ENCODE measurements at places on chromosomes 2 and 18.

DNA sequence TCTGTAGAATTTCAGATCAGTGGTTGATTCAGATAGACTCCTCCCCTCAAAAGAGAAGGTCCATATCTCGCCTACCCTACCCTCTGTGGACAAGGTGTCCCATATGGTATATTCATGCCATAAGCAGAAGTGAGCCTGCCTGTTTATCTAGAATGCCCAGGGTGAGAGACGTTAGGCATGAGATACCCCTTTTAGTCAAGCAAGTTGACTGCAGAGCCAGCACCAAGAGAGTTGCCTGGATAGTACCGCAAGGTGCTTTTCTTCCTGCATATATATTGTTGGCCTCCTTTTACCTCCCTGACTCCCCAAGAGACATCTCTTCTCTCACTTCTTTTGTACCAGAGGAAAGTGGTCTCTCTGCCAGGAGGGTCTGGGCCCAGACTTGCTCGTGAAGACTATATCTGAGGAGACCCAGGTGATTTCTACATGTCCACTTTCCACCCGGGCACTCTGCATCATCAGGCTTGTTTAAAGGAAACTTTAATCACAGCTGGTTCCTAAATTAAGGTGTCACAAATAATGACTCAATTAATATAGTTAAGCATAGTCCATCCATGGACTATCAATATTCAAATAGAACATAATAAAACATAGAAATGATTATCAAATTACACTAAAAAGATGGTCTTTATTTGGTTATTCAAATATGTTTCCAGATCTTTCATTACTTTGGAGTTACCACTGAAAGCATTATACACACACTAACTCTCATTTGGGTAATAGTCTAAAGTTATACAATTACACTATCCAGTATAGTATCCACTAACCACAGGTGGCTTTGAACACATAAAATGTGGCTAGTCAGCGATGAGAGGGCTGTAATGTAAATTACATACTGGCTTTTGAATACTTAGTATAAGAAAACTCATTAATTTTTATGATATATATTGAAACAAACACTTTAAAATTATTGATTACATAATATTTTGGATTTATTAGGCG, 4.1 kb downstream of the ITGA4 start:
- DNase-seq, result no peak

DNA sequence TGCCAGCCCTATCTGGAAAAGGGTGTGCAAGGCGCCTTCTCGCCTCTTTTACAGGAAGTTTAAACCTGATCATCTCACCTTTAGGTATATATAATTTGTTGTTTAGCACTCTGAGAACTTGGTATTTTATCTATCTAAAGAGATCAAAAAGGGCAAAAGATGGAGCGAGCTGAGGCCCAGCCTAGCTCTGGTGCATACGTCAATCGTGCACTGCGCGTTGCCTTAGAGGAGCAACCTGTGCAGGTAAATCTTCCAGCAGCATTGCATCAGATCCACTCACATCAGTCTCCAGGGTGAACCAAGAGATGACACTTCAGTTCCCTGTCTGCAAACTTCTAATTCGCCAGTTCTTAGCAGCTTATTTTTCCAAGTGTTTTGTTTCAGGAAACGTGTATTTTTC, 15.4 kb downstream of the BCL11A start:
- no peak for DNase-seq

- no peak for DNase-seq
Measured at GRCh38 chr2:215361211-215361875, 49.5 kb downstream of the ATIC start.

- no peak for DNase-seq
Measured at GRCh38 chr2:226303707-226304106, 495.9 kb downstream of the IRS1 start.

- no peak for DNase-seq
Measured at GRCh38 chr2:45011621-45012602, 2.7 kb upstream of the SIX2 start.

All from AG04450 (cell line).